ENCODE measurements at places on chromosomes 7 and 10. TPM values are rescaled to one million over a fixed set of nuclear protein-coding genes. Genes with fewer than 3 reads are reported as not detected.

DNA sequence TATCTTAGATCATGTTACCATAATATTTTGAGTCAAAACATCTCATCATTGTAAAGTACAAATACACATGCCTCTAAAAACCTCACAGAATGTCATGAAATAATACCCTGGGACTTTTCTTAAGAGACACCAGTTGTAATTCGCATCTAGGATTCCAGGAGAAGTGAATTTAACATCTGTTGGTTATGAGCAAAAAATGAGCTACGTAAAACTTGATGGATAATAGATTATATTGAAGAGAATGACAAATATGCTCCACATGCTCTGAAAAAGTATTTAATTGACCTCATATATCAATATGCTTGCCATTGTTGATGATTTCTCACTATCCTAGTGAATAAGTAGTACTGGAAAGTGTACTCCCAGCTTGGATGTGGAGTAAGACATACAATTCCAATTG, 227.0 kb downstream of the BBS9 start:
- no peak for DNase-seq

- DNase-seq, result no peak
Measured at GRCh38 chr10:42939237-42939636, 137.6 kb upstream of the RET start.

DNA sequence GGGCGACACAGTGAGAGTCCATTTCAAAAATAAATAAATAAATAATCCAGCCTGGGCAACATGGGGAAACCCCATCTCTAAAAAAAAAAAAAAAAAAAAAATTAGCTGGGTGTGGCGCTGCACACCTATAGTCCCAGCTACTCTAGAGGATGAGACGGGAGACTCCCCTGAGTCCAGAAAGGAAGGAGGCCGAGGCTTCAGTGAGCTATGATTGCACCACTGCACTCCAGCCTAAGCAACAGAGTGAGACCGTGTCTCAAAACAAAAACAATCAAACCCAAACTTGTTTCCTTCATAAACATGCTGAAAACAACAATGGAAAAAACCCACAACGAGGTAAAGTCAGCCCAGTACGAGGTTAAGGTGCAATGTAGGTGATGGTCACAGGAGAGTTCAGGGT, 1.2 kb downstream of the COX19 start:
- DNase-seq, result no peak

GRCh38 chr7:152968514-152968913, 209.0 kb downstream of the ACTR3B start:
- DNase-seq, result no peak

- no peak for DNase-seq
Measured at GRCh38 chr10:117928281-117928680, 118.5 kb downstream of the RAB11FIP2 start.

DNA sequence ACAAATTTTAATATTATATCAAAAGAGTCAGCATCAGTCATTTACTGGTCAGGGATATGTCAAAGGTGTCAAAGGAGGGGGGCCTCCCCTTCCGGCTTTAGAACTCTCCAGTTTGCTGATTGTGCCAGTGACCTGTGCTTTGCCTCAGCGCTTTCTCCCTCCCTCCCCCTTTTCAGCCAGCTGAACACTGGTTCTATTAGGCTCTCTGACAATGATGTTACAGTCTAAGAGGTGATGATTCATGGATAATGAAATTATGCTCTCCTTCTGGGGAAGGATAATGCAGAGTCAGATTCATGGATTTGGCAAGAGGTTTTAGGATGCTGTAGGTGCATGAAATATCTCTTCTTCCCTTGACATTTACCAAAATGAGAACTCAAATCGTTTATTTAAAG, 6.1 kb downstream of the LRRTM3 start:
- DNase-seq, result no peak

- no peak for DNase-seq
Measured at GRCh38 chr7:55366461-55367070, 1.4 kb downstream of the LANCL2 start.

ADCYAP1R1 gene
- total RNA-seq, result 0.23 TPM

NKX2-3 gene
- total RNA-seq, result not detected

SLC29A4 gene
- total RNA-seq, result 0.44 TPM

- no peak for DNase-seq
Measured at GRCh38 chr10:130687566-130687965, 551.4 kb downstream of the GLRX3 start.

GDF2 gene
- not detected for total RNA-seq

COMTD1 gene
- 111 TPM for total RNA-seq

DNA sequence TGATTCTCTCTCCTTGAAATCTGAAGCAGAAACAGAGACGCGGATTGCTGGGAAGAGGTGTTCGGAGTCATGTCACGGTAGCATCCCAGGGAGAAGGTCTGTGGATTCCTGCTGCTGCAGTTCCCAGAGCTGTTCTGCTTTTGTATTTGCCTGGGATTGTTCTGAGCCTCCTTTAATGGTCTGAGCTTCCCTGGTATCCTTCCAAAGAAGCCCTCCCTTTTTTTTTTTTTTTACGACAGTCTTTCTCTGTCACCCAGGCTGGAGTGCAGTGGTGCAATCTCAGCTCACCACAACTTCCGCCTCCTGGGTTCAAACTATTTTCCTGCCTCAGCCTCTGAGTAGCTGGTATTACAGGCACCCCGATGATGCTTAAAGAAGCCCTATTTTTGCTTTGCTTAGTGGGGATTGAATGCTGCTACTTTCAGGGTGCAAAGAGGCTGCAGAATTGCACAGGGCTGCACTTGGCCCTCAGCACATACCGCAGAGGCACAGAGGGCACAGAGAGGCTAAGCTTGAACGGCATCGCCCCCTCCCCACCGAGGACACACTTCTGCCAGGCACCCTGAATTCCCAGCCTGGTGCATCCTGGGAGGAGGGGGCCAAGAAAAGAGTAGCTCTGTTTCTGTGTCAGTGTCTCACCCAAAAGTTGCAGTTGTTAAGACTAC, 208.6 kb upstream of the GALNT17 start:
- no peak for DNase-seq

DNA sequence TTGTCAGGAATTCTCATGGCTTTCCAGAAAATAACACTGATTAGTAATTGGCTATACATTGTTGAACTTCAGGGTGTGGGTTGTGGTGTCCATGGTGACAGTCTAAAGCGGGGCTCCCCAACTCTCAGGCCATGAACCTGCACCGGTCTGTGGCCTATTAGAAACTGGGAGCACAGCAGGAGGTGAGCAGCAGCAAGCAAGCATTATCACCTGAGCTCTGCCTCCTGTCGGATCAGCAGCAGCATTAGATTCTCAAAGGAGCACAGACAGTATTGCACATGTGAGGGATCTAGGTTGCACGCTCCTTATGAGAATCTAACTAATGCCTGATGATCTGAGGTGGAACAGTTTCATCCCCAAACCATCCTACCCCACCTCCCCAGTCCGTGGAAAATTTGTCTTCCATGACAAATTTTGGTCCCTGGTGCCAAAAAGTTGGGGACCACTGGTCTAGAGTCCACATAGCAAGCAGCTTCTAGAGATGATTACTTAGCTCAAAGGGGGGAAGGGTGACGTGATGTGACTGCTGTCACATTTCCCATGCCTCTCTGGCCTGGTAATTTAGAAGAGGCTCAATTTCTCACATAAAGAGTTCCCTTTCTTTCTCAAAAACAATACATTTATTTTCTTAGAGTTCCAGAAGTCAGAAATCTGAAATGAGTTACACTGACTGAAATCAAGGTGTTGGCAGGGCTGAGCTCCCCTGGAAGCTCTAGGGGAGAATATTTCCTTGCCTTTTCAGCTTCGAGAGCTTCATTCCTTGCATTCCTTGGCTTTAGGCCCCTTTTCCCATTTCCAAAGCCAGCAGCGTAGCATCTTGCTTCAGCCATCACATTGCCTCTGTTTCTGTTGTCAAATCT, 17.6 kb upstream of the FAM221A start:
- DNase-seq, result no peak

DNA sequence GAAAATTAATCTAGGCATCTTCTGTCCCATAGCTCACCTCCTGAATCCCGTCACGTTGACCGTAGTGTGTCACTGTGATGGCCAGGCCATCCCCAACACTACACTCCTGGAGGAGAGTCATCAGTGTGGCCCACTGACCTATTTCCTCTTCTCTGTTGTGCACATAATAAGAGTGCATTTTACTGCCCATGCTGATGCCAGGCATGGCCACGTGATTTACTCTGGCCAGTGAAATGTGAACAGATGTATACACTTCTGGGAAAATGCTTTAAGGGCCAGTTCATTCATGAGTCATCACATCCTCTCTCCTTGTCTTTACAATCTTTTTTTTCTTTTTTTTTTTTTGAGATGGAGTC, 101.9 kb upstream of the PIP4K2A start:
- DNase-seq, result no peak

Measured in esophagus squamous epithelium (tissue), 5 donors.